ENCODE measurements at places on chromosomes 6 and 20.

DNA sequence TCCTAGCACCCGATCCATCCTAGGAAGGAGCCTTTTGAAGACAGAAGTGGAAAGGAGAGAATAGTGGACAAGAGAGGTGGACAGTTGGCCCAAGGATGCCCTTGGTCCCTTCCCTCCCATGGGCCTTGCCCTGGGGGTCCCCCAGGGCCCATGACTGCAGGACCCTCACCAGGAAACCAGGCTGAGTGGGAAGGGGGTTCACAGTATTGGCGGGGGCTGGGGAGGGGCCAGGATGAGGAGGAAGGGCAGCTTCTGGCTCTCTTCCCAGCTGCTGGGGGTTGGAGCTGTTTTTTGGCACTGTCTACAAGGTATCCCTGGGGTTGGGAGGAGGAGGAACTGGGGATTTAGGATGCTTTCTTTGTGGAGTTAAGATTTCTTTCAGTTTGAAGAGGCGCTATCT is 4.0 kb upstream of the DSN1 start:
- no peak for DNase-seq

DNA sequence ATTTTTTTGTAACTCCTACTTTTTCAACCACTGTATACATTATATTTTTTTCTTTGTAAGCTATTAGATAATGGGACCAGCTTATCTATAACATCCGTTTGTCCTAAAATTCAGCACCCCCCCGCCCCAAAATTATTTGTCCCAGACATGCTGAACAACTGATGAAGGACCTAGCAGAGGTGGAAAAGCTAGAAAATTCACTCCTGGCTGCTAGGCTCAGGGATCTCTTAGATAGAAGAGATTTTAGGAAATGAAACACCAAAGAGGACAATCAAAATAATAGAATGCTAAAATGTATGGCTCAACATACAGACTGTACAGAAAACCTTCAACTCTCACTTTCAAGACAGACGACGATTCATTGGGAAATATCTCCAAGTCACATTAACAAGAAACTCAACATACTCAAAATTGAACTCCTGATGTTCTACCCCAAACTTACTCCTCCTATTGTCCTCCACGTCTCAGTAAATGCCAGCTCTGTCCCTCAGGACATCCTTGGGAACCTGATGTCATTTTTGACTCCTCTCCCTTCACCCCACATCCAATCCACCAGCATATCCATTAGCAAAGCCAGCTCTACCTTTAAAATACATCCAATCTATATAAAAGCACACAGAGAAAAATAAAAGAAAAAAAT is 4.7 kb downstream of the SOD2 start:
- no peak for DNase-seq

DNA sequence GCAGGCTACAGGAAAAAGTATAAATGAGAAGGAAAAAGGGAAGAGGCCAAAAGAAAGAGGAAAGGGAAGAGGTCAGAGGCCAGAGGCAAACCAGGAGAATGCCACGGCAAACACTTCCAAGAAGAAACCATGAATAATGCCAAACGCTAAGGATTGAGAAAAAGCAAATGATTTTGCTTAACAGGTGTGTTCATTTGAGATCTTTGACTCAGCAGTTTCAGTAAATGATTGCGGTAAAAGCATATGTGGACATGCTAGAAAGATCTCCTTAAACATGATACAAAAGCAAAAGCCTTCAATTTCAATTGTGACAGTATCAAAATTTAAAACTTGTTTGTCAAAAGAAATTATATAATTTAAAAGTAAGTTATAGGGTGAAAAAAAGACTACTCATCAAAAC is 70.6 kb downstream of the UBE3D start:
- DNase-seq = no peak

DNA sequence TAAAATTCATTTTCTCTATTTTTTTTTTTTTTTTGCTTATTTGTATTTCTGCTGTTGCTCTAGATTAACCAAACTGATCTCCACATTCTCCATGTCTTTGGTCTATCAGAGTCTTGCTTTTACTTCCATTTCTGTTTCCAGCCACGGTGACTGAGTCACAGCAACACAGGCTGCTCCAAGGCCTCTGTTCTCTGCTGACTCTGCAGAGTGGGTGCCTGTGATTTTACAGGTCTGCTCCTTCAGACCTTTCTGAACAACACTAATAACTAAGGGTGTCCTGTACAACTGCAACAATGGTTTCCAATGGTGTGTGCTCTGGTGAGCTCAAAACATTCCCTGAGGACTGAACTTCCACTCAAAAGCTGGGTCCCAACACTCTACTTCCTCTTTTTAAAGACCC is 102.3 kb upstream of the BMP2 start:
- DNase-seq = no peak

DNA sequence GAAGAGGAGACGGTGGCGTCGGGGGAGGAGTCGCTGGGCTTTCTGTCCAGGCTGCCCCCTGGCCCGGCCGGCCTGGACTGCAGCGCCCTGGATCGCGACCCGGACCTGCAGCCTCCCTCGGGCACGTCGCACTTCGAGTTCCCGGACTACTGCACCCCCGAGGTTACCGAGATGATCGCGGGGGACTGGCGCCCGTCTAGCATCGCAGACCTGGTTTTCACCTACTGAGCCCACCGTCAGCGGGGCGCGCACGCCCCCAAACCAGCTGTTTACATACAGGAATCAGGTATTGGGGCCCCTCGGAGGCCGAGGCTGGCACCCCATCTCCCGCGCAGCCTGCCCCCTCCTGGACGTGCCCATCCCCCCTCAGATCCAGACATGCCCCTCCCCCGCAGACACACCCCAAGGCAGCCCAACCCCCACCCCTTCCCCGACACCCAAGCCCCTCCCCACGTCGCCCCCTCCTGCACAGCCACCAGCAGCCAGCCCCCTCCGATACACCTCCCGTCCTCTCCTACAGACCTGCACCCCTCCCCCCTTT is 1.4 kb downstream of the SOX12 start:
- DNase-seq = no peak

DNA sequence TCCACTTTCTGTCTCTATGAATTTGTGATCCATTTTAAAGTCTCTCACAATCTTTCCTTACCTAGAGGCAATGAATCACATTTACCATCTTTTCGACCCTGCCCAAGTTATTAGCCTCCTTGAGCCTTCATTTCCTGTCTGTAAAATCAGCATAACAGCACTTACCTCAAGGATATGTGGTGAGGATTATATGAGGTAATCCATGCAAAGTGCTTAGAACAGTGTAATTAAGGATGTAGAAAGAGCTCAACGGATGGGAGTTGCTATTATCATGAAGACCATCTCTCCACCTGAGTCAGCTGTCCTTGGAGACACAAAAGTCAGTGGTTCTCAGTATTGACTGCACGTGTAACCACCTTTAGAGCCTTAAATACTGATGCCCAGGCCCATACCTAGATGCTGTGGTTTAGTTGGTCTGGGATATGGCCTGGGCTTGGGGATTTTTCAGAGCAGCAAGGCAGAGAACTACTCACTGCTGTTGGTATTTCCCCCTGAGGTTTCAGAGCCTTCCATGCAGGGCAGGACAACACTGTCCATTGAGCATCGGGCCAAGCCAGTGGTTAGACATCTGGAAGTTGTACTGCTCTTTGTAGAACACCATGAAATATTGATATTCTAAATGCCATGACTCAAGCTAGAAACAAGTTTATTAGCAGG is 55.8 kb downstream of the LYRM2 start:
- DNase-seq = no peak

GRCh38 chr6:87808005-87808757 is 106.1 kb upstream of the AKIRIN2 start:
- no peak for DNase-seq

GRCh38 chr20:750801-751200 is 17.5 kb downstream of the SLC52A3 start:
- DNase-seq = no peak

DNA sequence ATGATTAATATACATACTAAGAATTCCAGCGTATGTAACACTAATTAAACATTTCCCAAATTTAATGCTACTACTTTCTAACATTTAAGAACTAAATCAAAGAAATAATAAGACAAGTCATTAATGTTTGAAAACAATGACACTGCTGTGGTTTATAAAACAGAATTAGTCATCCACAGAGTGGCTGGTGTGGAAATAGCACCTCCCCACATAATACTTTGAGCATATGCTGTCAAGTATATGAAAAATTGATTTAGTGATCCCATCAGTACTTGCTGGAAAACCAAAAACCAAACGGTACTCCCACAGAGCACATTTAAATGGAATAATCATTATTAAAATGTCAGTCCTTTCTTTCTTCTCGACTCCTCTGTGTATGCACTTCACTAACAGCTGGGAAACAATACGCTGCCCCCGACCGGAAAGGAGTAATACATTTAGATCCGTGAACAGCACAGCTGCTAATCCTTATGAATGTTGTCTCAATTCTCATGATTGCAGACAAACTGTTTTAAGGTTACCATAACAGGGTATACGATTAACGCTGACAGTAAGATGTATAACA is 78.4 kb downstream of the PREP start:
- no peak for DNase-seq

DNA sequence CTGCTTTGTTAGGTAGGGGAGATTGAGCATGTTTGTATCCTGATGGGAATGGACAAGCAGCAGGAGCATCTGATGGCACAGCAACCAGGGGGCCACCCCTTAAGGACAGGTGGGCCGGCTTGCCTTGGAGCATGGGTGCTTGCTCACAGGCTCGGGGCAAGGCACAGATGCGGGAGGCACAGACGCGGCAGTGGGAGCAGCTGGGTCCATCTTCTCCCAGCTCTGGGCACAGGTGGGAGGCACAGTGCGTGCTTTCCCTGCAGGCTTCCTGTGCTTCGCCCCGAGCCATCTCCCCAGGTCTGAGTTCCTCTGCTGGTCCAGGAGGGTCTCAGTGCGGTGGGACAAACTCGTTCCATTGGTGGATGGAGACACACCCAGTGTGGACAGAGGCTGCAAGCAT is 73.6 kb upstream of the BHLHE23 start:
- DNase-seq = no peak

- no peak for DNase-seq
Observed at GRCh38 chr6:81067057-81067456, 685.4 kb downstream of the TENT5A start.

- DNase-seq = no peak
Observed at GRCh38 chr20:49426873-49427272, 55.6 kb downstream of the KCNB1 start.

DNA sequence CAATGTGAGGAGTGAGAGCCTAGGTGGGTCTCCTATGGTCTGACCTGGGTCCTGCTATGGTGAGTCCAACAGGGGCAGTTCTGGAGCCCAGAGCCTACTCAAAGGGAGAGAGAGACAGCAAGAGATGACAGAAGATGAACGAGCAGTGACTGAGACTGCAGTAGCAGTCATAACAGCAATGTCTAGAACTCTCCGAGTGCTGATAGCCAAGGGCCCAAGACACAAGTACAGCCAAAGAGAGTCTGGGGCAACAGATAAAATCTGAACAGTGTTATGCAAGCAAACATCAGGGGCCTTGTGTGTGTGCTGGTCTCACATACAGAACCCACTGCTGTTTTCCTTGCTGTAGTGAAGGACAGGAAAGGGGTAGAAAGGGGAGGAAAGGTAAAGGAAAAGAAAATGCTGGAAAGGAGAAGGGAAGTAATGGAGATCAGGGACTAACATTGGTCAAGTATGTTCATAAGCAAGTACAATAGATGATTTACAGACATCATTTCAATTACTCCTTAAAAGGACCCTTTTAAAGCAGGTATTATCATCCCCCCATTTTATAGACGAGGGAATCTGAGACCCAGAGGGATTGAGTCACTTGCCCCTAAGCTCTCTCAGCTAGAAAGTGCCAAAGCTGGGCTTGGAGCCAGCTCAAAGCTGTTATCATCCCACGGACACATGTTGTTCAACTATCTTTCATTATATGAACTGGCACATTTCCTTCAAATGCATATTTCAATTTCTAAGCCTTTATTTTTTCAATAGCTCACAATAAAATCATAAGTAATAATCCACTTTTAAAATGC is 182.3 kb upstream of the RAB32 start:
- no peak for DNase-seq

DNA sequence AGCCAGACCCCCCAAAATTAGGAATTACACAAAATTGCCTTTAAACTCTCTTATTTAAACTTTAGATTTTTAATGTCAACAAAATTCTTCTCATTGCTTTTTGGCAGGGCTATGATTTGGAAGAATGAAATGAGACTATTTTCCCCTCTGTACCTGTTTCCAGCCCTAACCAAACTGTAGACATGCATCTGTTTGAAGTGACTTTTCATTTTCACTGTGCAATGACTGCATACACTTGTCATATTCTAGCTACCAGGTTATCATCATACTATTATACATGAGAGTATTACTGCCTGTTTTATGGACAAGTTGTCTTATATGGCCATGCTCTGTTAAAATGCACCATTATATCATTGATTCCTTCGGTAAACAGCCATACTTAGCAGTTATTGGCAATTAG is 295.2 kb downstream of the TBC1D7 start:
- DNase-seq = no peak

DNA sequence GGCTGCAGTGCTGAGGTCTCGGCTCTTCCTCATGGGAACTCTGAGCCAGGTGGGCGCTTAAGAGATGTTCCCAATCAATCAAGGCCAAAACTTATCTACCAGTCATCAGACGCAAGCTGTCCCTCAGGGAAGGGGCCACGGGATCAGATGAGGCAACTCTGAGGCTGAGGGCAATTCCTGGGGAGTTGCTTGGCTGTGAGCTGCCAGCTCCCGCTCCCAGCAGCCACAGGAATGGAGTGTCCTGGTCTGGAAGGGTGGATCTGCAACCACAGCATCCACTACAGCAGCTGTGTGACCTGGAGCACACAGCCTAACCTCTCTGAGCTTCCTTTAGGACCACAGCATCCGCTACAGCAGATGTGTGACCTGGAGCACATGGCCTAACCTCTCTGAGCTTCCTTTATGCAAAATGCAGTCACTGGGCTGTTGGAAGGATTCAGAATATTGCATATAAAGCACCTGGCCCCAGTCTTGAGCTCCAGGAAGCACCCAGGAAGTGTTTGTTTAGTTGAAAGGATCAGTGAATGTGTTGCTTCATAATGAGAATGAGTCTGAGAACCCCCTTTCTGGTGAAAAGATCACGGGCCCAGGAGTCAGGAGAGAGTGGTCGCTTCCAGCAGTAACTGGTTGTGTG is 60.9 kb downstream of the TFAP2C start:
- no peak for DNase-seq

DNA sequence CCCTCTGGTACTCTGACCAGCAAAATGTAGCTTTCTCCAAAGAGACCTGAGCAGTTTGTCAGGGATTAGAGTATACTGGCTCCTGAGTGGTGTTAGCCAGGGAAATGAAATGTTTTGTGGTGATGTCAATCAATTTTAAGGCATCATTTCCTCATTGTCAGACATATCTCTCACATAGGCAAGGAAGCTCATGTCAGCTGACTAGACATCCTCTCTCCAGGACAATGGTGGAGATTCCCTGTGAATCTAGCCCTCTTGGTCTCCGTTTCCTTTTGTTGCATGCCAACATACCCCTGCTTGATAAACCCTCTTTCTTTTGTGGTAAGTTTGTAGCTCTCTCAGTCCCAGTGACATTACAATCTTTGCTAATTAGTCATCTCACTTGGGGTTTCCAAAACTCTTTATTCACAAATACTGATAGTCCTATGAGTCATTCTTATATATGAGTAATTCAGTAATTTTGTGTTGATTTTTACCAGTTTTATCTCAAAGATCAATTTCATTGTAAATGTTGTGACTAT is 135.6 kb upstream of the PTPRK start:
- DNase-seq = no peak
